NCI-H345 (cell line): ENCODE measurements at places on chromosomes 3 and 15.

DNA sequence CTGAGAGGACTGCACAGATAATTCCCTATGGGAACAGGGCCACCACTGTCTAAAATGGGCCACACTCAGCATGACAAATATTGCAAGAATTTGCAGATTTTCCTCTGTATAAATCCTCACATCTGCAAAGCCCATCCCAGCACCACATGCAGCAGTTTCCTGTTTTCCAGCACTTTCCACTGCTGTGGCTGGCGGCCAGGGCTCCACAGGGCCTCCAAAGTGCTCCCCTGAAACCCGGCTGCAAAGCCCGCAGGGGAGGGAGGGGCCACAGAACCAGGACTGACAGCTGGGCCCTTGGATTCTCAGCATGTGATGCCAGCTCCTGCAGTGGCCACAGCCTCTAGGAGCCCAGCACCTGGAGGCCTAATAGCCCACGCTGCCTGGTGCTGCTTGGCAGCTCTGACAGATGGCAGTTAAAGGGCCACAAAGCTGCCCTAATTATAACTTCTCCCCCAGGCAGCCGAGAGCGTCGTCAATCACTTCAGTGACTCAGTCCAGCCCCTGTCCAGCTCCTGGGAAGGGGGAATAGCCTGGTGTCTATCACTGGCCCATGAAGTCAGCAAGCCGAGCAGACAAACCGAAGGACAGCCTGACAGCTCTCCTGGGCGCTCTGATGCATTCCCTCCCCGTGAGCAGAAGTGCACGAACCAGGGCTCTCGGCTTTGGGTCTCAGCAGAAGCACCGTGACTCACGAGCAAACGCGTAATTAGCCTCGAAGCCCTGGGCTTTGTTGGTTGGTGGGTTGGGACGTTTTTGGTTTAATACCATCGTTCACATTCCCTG is 4.7 kb downstream of the LRRC15 start:
- peak; percentile 87 for DNase-seq

DNA sequence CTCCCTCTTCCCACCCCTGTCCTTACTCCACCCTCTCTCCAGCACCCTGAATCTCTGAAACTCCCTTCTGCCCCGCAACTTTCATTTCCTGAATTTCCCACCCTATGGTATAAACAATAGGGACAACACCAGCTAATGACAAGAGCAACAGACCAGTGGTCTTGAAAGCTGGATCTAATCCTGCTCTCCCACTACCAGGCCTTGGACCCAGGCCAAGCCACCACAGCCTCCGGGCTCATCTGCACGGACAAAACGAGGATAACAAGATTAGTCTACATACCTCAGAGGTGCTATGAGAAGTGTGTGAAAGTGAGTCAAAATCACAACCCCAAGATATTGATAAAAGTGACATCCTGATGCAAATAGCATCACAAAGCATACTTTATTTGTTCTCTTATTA is 128.6 kb downstream of the ERC2 start:
- DNase-seq, result no peak

GRCh38 chr15:65329288-65329983 is 25.0 kb downstream of the RNU5B-1 start:
- DNase-seq, result no peak

GRCh38 chr3:44227632-44228031 is 14.1 kb upstream of the TOPAZ1 start:
- DNase-seq, result no peak

DNA sequence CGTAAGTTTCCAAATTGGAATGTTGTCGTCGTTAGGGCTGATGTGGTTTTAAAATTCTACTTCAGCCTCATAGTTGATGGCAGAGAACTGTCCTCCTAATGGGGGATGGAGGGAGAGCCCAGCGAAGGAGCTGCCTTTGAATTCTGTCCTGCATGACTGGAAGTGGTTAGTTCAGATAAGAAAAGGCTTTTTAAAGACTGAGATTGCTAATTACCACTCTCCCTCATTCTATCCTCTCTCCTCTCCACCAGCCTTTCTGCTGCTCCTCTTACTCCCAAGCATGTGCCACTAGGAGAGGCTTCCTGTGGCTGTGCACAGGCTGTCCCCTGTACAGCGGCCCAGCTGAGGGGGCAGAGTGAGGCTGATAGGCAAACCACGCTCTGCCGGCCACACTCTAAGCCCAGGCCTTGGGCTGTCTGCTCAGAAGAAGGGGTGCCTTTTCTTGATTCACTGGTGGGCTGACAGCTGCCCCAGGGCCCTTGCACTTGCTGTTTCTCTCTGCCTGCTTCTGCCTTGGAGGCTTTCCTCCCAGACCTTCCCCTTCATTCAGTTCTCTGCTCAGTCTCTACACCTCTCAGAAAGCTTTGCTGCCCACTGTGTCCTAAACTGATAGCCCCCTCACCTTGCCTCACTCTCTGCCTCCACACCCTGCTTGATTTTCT is 8.7 kb upstream of the PAQR9 start:
- DNase-seq, result no peak

GRCh38 chr15:91553196-91553854 is 300.2 kb upstream of the SLCO3A1 start:
- DNase-seq, result peak; percentile 90

- DNase-seq, result no peak
These were observed 62.4 kb downstream of the BOC start for GRCh38 chr3:113273604-113274378.

DNA sequence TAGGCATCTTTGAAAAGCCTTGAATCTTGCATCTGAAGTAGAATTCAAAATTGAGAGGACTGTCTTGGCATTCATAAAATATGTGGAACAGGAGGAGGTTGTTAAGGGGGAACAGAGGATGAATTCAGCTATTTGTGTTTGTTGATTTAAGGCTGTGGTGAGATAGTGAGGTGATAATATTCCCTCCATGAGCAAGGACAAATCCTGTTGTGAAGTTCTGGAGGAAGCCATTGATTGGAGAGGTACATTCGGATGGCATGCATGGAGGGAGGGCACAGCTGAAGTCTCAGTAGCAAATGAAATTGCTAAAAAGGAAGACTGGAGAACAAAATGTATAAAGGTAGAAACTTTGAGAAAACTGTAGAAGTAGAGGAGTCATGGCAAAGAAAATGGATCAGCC is 443.8 kb downstream of the NLGN1 start:
- no peak for DNase-seq

GRCh38 chr3:185070491-185071286 is 82.2 kb downstream of the C3orf70 start:
- DNase-seq, result no peak

DNA sequence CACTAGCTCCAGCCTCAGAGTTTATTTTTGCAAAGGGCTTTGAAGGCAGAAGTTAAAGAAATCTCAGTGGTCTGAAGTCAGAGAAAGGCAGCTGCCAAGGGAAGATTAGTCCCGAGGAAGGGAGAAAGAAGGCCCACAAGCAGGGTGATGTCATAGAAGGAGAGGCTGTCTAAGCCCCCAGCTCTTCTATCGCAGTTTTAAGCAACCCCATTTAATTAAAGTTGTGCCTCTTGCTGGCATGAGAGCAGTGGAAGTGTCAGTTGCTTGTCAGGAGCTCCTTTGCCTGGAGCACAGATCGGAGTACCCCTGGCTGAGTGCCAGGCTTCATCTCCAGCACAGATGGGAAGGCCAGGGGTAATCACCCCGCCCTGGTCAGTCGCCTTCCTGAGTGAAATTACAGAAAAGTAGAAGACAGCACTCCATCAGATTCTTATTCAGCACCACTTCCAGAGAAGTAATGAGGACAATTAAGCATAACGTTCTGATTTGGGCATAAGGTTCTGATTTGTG is 530.7 kb downstream of the EPHB1 start:
- peak; percentile 32 for DNase-seq

DNA sequence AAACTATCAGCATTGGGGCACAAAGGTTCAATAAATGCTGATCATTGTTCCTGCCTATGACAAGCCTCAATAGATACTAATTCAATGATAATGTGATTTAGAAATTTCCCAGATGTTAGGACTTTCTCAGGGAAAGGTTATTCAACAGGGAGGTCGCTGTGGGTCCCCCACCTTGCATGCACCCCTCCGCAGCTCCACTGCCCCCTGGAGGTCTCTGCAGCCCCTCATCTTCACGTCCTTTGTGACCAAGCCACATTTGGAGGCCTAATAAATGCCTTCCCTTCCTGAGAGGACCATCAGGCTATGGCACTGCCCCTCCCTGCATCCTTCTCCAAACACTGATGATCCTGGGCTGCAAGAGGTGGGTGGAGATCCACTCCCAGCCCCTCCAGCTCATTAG is 50.2 kb downstream of the NOX5 start:
- no peak for DNase-seq

GRCh38 chr3:42090973-42091731 is at the start of gene TRAK1:
Gene TRAK1 (plus strand): TSS chr3:42091357. CDS start chr3:42091470, 113 bp downstream.
- DNase-seq, result no peak

- DNase-seq, result no peak
These were observed 110.9 kb upstream of the TPM1 start for GRCh38 chr15:62931650-62932049.

DNA sequence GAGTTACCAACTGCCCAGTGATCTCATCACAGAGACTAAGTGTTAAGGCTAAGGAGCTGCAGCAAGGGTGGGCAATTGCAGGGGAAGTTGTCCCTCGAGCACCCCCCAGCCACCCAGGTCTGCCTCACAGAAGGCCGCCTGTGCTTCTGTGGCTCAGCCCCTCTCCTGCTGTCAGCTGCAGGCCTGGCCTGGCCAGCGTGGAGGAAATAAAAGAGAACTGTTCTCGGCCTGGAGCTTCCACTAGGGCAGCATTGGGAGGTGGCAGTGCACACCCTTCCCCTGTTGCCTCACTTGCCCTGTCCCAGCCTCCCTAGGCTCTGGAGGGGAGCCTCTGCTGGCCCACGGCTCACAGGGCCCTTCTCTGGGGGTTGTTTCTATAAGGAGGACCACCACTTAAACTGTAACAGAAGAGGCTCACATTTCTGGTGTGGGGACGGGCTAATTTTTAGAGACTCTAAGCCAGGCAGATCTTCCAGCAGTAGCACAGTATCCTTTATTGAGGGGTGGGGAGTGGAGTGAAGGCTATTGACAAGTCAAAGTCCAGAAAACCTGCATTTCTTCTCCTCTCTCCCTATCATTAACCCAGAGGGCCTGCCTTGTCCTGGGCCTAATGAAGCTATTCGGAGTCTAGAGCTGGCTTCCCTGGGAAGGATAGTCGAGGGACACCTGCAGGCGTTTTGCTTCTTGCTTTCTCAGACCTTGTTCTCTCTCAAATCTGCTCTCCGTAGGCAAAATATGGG is 75.6 kb upstream of the ADPGK start:
- DNase-seq, result no peak

- DNase-seq, result no peak
These were observed 16.0 kb downstream of the DNAJC19 start for GRCh38 chr3:180973543-180973942.

GRCh38 chr3:4722103-4722502 is 229.0 kb downstream of the ITPR1 start:
- peak; percentile 23 for DNase-seq

- no peak for DNase-seq
These were observed 10.9 kb upstream of the OXTR start for GRCh38 chr3:8780279-8780678.
